ENCODE measurements at places on chromosomes 6 and 20.

GRCh38 chr6:134074151-134075055 is 22.0 kb upstream of the SLC2A12 start:
- DNase-seq = no peak

DNA sequence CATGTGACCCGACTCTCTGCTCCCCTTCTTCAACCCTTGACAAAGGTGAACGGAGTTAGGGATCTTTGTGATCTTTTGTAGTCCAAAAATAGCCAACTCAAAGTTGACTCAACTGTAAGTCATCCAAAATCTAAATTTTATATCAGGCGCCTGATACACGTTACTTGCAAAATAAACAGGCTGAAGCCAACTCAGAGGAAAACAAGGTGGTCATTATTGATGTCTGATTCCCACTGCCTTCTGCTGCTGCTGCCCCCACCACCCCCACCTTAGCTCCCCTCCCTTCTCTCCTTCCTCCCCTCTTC is 13.2 kb upstream of the RNF8 start:
- no peak for DNase-seq

- DNase-seq = no peak
These were observed 298.4 kb downstream of the TRDN start for GRCh38 chr6:123338394-123338793.

GRCh38 chr6:21325201-21325856 is 268.2 kb upstream of the SOX4 start:
- DNase-seq = no peak

Data from cardiac muscle cell (in vitro differentiated cells and primary cell).